ENCODE measurements at places on chromosomes 1 and 21. TPM values are rescaled to one million over a fixed set of nuclear protein-coding genes. Genes with fewer than 3 reads are reported as not detected.

TIE1 gene
- polyA plus RNA-seq = not detected

SPRR1A gene
- not detected for polyA plus RNA-seq

ZYG11A gene
- polyA plus RNA-seq = not detected

RXRG gene
- polyA plus RNA-seq = not detected

GNG4 gene
- polyA plus RNA-seq = not detected

RABGGTB gene
- 6.5 TPM for polyA plus RNA-seq

C1orf87 gene
- not detected for polyA plus RNA-seq

SHE gene
- not detected for polyA plus RNA-seq

WNT3A gene
- not detected for polyA plus RNA-seq

CADM3 gene
- polyA plus RNA-seq = not detected
